ENCODE measurements at places on chromosomes 7 and 10.

DNA sequence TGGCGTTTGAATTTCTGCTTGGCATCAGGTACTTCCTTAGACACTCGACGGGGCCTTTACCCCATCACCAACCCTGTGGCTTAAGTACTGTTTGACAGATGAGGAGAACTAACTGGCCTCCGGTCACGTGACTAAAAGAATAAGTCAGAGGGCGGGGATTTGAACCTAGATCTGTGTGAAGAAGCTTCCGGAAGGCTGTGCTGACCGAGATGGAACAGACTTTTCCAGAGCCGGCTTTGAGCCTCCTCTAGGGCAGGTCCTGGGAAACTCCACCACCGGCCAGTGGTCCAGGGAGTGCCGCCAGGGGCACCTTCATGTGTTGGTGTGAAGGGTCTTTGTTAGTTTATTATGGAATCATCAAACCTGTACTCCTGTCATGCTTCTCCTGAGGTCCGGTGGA, 26.9 kb downstream of the CAMK1D start:
- DNase-seq: no peak

- DNase-seq: no peak
These were observed 70.1 kb upstream of the VWC2 start for GRCh38 chr7:49703337-49703736.

DNA sequence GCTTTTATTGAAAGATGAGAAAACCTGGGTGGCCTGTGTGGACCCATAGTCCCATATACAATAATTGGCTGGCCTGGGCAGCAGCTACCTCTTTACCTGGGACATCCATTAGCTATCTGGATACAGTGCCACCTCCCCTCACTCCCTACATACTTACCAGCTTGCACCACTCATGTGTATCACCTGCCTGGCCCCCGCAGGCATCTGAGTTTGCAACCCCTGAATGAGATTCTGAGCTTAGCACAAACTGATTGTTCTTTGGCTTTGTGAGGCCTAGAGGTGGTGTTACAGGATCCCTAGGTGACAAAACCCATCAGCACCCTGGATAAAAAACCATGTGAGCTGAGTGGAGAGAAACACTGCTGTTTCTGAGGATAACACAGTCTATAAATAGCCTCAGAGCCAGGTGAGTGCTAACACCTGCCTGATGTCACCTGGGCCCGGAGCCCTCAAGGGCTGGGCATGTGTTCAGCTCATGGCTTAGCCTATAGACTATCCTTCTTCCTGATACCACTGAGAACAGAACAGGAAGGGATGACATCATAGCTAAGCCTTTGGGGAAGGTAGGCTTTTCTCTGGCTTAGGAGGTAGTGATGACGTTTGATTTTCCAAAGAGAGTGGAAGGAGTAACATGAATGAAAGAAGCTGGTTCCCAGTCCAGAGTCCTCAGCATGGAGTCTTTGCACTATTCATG, 2.6 kb upstream of the PPIF start:
- no peak for DNase-seq

DNA sequence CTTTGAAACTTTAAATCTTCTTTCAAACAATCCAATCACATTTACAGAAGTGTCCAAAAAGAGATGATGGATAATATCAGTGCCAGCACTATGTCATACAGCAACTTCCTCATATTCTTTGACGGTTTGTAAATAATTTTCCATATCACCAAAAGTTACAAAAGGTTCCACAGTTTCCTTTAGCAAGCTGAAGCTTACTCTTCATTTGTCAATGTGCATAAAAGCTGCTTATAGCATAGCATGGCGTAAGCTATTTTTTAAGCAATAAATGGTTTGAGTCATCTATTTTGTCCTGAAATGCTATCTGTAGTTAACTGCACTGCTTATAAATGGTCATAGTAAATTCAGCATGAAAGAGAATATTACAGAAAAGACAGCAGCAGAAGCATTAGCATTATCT, 95.1 kb downstream of the ETV1 start:
- peak; percentile 3 for DNase-seq

- peak; percentile 58 for DNase-seq
These were observed 99.0 kb downstream of the AOAH start for GRCh38 chr7:36625247-36625646.

DNA sequence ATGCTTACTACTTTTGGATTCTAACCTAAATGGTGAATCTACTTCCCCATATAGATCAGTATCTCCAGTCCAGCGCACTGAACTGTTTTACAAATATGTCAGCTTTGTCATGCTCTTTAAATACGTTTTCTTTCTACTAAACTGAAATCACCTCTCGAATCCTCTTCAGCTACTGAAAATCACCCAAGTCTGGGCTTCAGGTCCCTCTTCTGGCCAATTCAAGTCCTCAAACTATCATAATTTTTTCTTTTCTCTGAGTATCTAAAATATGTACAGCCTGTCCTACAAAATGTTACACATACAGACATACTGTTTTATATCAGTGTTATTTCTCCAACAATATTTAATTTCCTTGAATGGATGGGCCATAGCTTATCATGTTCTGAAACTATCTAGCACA, 84.2 kb downstream of the CACNA2D1 start:
- DNase-seq: no peak

DNA sequence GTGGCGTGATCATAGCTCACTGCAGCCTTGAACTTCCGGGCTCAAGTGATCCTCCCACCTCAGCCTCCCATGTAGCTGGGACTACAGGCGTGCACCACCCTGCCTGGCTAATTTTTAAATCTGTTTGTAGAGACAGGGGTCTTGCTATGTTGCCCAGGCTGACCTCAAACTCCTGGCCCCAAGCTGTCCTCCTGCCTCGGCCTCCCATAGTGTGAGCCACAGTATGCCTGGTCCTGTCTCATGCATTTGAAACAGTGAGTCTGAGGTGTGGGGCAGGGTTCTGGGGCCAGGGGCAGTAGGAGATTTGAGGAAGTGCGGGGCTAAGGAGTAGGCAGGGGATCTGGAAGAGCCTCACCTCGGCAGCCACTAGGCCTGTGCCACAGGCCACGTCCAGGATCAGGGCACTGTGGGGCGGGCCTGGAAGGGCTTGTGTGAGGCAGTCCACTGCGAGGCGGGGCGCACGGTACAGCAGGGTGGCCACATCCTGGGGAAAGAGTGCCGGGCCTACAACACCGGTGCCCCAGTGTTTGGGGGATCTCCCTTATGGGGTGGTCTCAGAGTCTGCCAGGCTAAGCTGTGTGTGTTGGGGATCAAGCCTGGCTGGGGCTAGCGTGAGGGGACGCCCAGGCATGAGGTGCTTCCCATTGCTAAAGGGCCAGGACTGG, 1.5 kb downstream of the METTL27 start:
- no peak for DNase-seq

- no peak for DNase-seq
These were observed 40.9 kb downstream of the FRMPD2 start for GRCh38 chr10:48233559-48234005.

DNA sequence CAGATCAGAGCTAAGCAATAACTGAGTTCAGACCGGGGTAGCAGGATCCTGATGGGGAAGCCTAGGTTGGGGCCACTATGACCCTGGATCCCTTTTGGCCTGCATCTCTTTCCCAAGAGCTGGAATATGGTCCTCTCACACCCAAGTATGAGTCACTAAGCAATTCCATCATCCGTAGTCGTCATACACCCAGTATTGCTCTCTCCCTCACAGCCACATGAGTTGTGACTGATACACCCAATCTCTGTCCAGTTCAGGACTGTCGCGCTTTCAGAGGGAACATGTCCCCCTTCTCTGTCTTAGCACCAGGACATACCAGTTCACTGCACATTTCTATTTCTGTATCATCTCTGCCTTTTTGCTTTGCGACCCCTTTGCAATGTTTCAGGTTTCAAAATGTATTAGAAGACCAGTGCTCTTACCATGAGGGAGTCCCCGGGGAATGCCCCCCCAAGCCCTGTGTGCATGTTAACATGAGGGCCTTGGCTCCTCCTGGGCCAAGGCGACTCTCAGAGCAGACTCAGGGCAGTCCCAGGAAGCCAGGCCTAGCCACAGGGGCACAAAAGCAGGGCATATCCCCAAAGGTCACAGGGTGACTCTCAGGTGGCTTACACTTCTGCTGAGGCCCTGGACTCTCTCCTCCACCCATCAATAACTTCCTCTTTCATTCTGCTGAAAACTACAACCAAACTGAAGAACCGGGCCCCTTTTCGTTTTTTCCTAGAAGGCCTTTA, 75.3 kb upstream of the SAMD8 start:
- DNase-seq: no peak

DNA sequence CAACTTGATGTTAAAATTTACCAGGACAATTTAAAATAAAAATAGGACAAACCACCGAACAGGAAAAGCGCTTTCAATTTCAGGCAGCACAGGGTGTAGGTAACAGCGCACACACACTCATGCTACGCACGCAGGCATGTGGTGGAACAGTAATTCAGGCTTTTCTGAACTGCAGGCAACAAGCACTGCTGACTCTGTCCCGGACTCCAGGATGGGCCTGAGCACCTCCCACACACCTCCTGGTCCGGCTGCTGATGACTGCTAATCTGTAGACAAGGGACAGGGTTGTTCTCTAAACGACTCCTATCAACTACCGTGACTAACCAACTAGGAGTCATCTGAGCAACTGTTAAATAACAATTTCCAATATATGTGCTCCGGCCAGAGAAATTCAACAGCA, 192.6 kb upstream of the FRMD4A start:
- DNase-seq: no peak

DNA sequence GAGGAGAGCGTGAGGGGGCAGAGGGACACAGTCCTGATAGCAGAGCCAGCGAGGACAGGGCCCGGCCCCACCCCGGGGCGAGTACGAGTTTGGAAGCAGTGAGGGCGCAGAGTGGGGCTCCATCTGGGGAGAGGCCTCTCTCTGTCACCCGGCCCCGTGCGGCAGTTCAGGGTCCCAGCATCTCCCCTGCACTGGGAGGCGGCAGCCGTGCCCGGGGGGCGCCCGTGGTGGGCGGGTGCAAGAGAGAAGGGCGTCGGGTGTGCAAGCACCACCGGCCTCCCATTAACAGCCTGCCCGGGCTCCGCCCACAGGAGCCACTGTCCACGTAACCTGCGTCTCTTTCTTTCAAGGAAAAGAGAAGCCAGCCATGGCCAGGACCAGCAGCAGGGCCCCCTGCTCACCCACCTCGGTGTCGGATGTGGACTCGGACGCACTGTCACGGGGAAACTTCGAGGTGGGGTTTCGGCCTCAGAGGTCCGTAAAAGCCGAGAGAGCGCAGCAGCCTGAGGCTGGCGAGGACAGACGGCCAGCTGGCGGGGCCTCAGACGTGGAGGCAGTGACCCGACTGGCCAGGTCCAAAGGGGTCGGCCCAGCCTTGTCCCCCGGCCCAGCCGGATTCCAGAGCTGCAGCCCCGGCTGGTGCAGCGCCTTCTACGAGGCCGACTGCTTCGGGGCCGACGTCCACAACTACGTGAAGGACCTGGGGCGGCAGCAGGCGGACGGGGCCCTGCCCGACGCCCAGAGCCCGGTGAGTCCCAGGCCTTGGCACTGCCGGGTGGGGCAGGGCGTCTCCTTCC, 28.7 kb upstream of the UTF1 start:
- no peak for DNase-seq

DNA sequence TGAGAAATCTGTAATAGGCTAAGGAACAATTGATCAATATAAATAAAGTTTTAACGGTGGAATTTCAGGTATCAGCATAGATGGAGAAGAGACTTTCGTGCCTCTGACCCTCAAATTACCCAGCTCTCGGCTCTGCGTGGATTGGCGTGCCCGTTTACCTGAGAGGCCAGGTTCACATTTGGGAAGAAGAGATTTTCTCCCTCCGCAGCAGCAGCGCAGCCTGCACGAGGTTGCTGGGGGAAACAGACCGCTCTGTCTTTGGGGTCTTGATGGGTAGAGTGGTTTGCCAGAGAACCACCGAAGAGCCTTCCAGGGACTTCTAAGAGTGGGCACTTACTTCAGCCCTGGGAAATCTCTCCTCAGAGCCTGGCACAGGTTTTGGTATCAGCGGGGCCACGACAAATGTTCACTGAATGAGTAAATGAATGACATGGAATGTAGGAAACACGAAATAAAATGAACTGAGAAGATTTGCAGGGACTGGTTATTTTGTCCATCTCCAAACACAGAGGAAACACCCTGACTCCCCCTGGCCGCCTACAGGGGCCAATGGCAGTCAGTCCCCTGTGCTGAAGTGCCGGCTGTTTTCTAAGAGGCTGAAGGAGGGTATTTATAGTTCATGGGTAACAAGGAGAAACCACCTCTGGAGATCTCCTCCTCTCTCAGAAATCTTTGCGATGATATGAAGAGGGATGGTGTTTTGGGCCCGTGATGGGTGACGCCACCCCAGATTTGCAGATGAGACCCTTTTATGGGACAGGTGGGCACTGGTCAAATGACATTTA, 338.5 kb downstream of the ADARB2 start:
- no peak for DNase-seq

- DNase-seq: no peak
These were observed 26.2 kb upstream of the ZNF716 start for GRCh38 chr7:57423768-57424167.

GRCh38 chr10:67306588-67307205, 380.9 kb downstream of the LRRTM3 start:
- peak; percentile 6 for DNase-seq

DNA sequence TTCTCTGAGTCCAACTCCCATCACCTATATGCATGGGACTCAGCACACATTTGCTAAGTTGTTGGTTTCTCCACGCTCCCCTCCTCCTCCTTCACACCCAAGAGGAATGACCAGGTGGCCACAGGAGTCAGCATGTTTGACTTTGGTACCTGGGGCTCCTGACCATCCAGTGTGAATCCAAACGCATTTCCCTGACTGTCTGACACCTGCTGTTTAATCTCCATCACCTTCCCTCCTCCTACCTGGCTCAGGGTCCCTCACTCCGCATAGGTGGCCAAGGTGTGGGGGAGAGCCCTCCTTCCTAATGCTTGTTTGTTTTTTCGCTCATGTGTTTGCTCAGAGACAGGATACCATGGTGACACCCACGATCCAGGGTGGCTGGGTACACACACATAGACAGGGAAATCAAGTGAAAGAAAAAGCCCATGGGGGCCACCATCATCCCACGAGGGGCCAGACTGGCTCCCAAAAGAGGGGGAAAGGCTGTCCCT, 194.9 kb downstream of the KCNMA1 start:
- no peak for DNase-seq

DNA sequence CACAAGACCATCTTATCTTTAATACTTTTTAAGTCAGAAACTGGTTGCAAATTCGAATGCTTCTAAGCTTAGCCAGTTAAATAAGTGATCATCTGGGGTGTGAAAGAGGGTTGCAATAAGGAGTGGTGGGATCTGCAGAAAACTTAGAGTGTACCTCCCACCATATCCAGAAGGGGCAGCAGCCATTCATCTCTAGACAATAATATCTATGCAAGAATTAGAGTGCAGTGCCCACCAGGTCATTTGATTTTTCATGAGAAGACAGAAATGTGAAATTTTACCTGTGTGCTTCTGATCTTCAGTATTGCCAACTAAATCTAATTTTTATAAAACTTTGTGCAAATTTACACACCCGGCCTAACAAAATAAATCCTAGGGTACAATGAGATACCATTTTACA, 127.2 kb upstream of the SP4 start:
- no peak for DNase-seq

- no peak for DNase-seq
These were observed 118.8 kb upstream of the LYZL2 start for GRCh38 chr10:30748152-30748973.

DNA sequence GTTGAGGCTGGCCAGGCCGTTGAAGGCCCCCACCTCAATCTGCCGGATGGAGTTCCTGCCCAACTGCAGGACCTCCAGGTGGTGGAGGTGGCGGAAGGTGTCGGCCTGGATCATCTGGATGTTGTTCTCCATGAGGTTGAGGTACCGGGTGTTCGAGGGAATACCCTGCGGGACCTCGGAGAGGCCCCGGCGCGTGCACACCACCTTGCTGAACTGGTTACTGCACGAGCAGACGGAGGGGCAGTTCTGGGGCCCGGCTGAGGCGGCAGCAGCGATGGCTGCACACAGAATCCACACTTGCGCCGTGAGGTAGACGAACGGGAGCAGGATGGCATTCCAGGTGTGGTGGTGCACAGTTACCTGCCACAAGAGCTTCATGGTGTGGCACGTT, 979 bp downstream of the LRRC4 start:
- DNase-seq: no peak
